Effector CD8-positive, alpha-beta T cell (primary cell): ENCODE measurements at places on chromosomes 2 and 18.

- no peak for DNase-seq
These were observed 392.1 kb upstream of the HS6ST1 start for GRCh38 chr2:128710729-128711128.

- DNase-seq = no peak
These were observed 15.2 kb upstream of the CETN1 start for GRCh38 chr18:564708-565561.

DNA sequence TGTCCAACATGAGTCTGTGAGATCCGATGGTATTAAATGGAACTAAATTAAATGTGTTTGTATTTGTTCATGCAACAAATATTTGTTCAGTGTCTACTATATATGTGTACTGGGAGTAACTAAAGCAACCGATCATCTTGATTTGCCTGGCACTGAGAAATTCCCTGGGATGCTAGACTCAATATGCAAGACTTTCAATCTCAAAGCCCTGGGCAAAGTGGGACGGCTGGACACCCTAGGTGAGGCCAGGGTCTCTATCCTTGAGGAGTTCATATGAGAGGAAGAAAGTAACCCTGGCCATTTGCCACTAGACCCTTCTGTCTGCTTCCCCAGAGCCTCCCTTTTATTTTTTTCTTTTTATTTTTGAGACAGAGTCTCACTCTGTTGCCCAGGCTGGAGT is 44.0 kb upstream of the HPCAL1 start:
- DNase-seq = no peak

DNA sequence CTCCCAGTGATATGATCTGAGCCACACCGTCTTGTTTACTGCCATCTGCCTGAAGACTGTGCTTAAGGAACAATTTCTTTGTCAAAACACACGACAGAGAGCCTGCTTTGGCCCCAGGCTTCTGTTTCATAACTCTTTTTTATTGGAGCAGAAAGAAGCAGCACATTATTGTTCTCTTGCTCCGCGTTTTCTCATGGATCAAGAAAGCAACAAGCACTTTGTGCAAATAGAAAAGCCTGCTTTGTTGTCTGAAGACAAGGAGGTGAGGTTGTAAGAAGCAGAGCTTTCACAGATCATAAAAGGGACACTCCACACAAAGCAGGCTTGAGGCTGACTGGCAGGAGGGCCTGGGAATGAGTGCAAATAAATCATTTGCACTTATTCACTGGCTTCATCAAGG is 118.3 kb upstream of the FAM136A start:
- DNase-seq = no peak

DNA sequence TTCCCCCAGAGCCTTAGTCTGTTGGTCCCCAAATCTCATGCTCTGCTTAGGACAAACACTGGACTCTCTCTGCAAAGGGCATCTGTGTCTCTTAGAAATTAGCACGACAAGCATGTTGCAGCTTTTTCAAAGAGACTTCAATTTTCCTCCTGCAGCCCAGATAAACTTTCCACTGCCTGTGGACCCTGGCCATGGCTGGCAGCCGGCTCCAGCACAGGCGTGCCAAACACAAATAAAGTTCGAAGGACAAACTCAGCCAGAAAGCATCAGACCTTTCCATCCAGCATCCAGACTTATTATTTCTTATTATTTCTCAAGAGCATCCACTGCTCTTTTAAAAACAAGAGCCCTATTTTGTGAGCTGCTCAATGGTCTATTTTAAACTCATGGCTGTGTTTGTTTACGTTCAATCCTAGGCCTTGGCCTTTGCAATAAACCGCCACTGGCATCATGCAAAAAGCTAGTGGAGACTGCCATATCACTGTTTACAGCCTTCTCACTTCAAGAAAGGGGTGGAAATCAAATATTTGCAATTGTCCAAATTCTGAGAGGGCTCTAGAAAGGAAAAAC is 300.8 kb downstream of the BCL11A start:
- no peak for DNase-seq

DNA sequence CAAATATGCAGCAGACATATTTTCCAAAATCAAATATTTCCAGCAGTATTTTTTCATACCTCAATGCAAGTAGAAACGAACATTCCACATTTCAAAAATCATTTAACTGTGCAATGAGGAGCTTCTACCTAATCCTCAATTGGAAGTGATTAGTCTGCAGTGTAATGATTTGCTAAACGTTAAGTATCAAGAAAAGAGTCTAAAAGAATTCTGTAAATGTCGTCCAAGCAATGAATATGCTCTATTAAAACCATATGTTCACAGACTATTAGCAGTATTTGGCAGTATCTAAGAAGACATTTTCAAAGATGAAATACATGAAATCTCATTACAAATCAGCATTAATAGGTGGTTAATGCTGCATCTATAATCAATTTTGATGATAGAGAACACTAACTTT is 15.9 kb downstream of the DYM start:
- no peak for DNase-seq
